Stimulated activated naive CD8-positive, alpha-beta T cell treated with anti-CD3 and anti-CD28 coated beads, Interleukin-15, amount 100 ng/mL, for 72 hours (primary cell): ENCODE measurements at places on chromosomes 6 and 20.

DNA sequence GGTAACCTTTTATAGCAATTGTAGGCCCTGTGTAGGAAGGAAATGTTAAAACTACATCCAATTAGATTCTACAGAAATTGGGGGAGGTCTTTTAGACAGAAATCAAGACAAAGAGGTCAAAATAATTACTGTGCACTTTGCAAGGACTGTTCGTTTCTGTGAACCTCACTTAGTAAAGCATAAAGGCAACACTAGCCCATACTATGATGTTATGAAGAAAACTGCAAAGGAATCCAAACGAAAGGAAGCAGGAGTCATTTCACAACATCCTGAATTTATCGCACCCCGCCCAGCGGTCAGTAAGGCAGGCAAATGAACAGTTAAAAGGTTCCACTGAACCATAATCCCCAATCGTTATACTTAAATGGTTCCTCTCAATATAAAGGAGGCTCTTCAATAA lies 429.5 kb upstream of the ARID1B start:
- no peak for DNase-seq

GRCh38 chr6:163745536-163746400 lies 331.2 kb downstream of the QKI start:
- DNase-seq = no peak

GRCh38 chr20:63456429-63457284 lies 15.8 kb downstream of the KCNQ2 start:
- no peak for DNase-seq

GRCh38 chr6:36679043-36679833 lies 724 bp downstream of the CDKN1A start:
- DNase-seq = peak; percentile 47

DNA sequence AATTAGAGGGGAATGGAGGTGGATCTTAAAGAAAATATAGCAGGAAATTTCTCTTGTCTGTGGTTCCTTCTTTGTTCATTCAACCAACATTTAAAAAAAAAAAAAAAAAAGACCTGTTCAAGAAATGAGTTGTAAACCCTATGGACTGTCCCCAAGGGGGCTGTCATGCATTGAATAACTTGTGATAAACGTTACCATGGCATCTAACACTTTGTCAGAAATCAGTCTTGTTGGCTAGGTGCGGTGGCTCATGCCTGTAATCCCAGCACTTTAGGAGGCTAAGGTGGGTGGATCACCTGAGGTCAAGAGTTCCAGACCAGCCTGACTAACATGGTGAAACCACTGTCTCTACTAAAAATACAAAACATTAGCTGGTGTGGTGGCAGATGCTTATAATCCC lies 381.7 kb downstream of the BCKDHB start:
- no peak for DNase-seq
